GM12864 (cell line): ENCODE measurements at places on chromosomes 2 and 18.
A peak's percentile ranks its signal among the peaks of the same experiment; 100 is the strongest.

DNA sequence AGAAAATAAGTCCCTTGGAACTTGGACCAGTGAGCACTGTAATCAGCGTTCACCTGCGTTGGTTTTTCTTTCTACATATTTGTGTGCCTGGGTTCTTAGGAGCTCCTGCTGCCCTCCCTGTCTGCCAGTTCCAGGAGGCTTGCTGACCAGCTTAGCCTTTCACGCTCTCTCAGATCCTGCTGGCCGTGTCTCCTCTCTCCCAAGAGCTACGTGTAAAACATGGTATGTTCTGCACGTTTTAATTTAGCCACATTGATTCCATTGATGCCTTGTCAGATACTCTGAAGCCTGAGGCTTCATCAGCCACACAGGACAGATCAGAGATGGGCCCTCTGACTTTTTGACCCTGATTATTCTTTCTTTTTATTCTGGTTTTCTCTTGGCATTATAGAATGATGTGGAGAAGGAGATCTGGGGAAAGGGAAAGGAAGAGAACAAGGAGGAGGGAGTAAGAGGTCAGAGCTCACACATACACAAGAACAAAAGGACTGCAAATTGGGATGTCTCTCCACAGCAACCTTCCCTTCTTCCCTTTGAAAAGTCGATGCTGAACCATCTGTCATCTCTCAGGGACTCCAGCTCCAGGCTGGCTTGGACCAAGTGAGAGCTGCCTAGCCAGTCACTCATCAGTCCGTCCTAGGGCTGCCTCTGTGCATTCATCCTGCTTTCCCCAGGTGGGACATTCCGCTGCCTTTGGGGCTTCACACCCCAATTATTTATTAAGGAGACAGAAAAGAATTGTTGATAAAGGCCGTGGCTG lies 152.8 kb downstream of the PIK3C3 start:
- no peak for DNase-seq

DNA sequence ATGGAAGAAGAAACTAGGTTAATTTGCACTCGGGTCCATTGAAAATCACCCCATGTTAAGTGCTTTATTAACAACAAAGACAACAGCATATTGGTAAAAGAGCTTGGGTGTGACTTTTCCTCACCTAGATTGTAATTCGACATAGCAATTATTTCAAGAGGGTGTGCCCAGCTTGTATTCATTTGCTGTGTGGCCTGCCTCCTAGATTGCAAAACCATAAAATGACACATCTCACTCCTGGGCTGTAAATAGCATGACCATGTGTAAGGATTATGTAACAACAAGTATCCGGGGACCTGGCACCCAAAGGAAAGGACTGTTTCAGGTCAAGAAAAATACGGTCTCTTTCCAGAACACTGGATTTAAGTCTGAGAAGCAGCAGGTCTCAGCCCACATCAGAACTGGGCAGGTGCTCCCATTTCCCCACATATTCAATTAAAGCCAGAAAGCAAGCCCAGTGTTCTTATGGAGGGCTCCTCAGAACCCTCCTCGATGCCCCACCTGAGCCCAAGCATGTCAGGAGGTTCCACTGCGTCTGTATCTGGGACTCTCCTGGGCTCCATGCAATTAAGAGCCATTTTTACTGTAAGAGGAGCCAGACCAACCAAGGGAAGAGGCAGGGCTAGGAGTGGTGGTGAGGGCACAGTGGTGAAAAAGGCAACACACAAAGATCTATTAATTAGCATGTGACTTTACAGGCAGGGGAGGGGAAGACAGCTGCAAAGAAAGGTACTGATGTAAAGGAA lies 39.2 kb downstream of the MREG start:
- no peak for DNase-seq

DNA sequence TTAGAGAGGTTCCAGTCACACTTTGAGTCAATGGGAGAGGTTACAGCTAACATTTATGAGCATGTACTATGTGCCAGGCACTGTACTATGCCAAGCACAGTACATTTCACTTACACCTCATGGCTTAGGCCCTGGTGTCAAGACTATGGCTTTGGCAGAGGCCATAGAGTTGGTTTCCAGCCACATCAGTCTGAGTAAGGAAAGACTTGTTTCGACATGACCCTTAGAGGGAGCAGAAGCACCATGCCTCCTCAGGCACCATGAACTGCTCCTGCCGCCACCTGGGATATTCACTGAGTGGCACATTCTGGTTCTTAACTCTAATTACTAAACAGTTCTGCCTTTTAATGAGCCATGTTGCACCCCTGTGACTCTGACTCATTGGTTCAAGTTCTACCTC lies 12.7 kb downstream of the DGUOK start:
- no peak for DNase-seq

GRCh38 chr2:199315299-199316179 lies 142.2 kb downstream of the SATB2 start:
- no peak for DNase-seq

GRCh38 chr2:42879121-42879705 lies 86.8 kb upstream of the HAAO start:
- no peak for DNase-seq

- DNase-seq: no peak
Observed at GRCh38 chr2:72990695-72991438, 73.5 kb downstream of the EMX1 start.

DNA sequence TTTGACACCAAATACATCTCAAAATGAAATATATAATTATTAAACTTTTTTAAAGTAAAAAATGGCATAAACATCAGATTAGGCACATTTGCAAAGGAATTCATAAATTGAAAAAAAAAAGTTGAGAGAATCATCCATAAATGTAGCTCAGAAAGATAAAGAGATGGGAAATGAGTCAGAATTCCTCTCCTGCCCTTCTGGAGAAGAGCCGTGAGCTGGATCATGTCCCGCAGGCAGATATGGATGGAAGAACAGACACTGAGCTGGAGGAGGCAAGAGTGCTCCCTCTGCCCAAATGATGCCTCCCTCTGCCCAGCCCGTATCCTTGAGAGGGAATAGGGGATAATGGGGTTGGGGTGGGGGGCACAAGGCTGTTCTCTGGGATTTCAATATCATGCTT lies 190.9 kb downstream of the TFCP2L1 start:
- no peak for DNase-seq

DNA sequence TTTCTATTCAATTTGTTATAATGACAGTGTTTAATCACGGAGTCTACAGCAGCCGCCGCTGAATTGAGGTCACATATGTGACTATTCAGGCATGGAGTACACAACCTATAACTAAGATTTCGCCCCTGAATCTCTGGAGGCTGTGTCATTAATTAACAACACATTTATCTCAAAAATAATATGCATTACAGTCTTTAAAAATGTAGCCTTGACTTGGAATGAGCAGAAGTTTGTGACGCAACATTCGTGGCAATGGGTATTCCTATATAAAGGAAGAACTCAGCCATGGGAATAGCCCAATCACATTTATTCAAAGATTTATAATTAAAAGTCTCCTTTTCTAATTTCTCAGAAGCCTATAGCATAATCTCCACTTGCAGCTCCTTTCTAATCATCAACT lies 60.6 kb upstream of the LYPD1 start:
- DNase-seq: no peak

DNA sequence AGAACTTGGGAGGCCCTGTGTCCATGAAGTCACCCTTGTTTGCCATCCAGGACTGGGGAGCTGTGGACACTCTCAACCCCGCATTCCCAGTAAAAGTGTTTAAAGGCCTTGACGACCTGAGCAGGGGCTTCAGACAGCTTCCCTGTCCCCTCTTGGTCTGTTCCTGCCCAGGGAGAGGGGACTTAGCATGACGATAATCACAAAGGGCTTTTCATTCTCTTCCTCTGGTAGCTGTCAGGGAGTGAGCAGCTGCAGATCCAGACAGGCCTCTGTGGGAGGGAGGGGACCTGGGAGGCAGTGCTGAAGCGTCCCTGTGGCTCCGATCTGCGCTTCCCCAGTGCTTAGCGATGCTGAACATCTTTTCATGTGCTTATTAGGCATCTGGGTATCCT lies 77.8 kb upstream of the HS6ST1 start:
- no peak for DNase-seq

DNA sequence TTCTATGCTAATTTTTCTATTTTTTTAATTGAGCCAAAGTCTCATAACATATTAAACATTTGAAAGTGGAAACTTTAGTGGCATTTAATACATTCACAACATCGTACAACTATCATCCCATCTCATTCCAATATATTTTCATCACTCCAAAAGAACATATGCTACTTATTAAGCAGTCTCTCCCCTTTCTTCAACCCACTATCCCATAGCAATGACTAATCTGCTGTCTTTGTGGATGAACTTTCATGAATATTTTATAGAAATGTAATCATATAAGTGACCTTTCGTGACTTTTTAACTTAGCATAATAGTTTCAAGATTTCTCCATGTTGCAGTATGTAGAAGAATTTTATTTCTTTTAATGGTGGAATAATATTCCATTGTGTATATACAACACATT lies 90.3 kb downstream of the CCDC178 start:
- no peak for DNase-seq

DNA sequence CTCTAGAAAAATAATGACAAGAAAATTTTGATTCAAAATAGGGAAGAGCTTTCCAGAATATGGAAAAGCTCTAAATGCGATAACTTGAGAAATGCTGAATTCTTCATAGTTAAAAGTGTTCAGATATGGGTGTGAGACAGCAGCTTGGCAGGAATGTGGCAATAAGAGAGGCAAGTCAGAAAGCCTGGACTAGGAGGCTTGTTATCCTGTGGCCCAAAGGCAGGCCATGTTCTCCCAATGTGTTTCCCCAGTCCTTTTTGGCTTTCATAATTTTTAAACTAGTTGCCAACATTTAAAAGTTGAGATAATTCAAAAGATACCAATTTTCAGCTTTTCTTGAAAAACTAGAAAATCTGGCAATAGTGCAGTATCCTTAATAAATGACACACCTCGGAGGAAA lies 366.3 kb upstream of the FANCL start:
- no peak for DNase-seq

GRCh38 chr2:80299661-80300060 lies 4.9 kb downstream of the LRRTM1 start:
- no peak for DNase-seq

GRCh38 chr2:156396126-156396525 lies 40.1 kb upstream of the GPD2 start:
- peak; percentile 53 for DNase-seq
